ENCODE measurements at places on chromosomes 12 and 14. TPM values are rescaled to one million over a fixed set of nuclear protein-coding genes. Genes with fewer than 3 reads are reported as not detected.

DNA sequence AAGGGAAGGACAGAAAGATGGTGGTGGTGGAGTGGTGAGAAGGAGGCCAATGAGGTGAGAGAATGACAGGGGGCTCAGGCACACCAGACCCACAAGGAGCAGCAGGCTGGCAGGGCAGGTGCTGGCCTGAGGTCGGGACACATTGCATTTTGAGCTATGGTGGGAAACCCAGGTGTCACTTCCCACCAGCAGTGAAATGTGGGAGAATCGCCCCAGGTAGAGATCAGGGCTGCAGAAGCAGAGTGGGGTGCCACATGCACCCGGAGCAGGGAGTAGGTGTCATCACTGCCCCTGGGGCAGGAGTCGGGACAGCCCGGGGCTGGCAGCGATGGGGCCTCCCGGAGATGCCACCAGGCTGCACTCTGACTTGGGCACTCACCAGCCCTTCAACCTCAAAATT, 315.8 kb downstream of the BCL11B start:
- no peak for DNase-seq

- DNase-seq = no peak
Observed at GRCh38 chr12:27705263-27705662, 5.4 kb upstream of the MRPS35 start.

GRCh38 chr14:99793213-99794150, at the start of gene EML1:
TSS of gene EML1 (plus strand) at chr14:99793413. CDS start at chr14:99793477, 64 bp downstream.
- peak; percentile 87 for DNase-seq

DNA sequence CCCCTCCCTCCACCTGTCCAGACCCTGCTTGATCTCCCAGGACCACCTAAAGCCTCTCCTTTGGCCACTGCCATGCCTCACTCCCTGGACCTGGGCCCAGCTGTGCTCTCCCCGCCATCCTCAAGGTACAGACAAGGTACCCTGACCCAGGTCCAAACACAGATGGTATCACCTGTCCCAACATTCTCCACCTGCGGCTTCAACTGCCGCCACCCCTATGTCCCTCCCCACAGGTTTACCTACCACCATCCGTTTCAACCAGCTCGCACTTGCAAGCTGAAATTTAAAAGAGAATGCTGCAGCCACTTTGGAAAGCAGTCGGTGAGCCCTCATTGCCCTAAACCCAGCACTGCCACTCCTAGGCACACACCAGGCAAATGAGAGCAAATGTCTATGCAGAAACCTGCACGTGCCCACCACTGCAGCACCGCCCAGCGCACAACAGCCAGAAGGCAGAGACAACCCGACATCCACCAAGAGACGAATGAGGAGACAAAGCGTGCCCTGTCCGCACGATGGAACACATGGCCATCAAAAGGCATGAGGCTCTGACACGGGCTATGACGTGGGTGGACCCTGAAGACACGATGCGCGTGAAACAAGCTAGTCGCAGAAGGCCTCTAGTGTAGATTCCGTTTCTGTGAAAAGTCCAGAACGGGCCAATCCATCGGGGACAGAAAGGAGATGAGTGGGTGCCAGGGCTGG, 71.0 kb downstream of the RFLNA start:
- no peak for DNase-seq

- no peak for DNase-seq
Observed at GRCh38 chr12:66168410-66168809, 1.4 kb downstream of the TMBIM4 start.

DNA sequence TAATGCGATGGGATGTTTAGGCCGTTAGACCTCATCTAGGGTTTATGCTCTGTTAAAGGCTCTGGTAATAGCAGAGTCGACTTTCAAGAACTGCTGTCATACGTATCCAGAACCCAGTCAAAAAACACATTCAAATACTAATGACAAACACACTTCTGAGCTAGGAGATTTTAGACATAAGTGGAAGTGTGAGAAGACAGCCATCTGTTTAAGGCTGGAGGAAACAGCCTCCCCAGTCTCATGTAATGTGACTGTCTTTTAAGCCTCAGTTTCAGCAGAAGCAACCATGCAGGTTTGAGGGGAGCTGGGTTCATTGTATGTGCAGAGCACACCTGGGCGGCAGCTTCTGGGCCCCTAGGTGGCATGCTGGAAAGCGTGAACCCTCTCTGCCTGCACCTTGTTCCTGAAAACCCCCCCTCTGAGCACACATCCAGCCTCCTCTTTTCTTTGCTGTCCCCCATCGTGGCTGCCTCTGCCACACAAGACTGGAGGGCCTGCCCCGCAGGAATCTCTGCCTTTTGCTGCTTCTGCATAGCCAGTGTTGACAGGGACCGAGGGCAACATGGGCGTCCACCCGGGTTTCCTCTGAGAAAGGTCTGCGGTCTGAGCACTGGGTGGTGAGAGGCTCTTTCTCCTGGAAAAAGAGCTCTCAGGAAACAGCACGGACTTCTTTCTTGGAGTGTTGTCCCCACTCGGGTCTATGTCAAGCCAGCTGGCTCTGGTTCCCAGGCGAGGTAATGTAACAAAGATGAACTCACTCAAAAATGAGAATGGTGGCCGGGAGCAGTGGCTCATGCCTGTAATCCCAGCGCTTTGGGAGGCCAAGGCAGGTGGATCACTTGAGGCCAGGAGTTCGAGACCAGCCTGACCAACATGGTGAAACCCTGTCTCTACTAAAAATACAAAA, 11.6 kb downstream of the WNT5B start:
- no peak for DNase-seq

GRCh38 chr12:32970465-32971110, 74.0 kb upstream of the PKP2 start:
- DNase-seq = no peak

- DNase-seq = no peak
Observed at GRCh38 chr12:105393587-105393986, 63.1 kb downstream of the C12orf75 start.

DNA sequence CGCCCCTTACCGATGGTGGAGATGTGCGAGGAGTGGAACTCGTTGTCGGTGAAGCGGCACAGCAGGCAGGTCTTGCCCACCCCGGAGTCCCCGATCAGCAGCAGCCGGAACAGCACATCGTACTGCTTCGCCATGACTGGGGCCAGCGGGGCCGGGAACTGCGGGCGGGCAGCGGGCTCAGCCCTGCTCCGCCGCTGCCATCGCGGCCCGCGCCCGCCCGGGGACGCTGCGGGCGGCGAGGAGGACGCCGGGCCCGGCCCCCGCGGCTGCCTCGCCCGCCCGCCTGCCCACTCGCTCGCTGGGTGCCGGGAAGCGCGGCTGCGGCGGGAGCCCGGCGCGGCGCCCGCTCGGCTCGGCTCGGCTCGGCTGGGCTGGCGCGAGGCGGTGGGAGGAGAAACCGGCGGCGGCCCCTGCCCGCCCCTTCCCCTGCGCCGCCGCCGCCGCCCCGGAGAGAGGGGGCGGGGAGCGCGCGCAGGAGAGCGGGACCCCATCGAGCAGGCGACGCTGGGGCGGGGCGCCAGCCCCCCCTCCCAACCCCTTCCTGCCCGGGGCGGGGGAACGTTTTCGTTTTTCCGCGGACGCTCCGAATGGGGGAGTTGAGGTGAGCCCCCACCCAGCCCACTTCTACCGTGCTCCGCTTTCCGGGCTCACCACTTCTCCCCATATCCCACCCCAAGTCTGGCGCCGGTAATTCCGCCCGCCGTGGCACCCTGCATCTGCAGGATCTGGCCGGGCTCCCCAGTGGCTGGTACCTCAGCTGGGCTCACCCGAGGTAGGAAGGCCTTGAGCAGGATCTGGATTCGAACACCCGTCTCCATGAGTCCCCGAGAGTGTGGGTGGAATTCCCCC, at the start of gene RAB15:
RAB15 (minus strand) TSS at position 394 of the 849 bp plus-strand sequence; CDS start at position 134, 260 bp downstream.
- DNase-seq = peak; percentile 25

- DNase-seq = no peak
Observed at GRCh38 chr12:108145011-108145410, 15.9 kb downstream of the WSCD2 start.

- no peak for DNase-seq
Observed at GRCh38 chr14:69756298-69756697, 10.6 kb upstream of the SRSF5 start.

- no peak for DNase-seq
Observed at GRCh38 chr14:51564986-51565604, 86.6 kb upstream of the FRMD6 start.

GRCh38 chr12:54277823-54278276, 2.1 kb downstream of the CBX5 start:
- DNase-seq = no peak

GRCh38 chr12:43540470-43540869, 11.5 kb downstream of the ADAMTS20 start:
- DNase-seq = no peak

GRCh38 chr12:124734224-124734788, 129.4 kb downstream of the SCARB1 start:
- DNase-seq = no peak

DNA sequence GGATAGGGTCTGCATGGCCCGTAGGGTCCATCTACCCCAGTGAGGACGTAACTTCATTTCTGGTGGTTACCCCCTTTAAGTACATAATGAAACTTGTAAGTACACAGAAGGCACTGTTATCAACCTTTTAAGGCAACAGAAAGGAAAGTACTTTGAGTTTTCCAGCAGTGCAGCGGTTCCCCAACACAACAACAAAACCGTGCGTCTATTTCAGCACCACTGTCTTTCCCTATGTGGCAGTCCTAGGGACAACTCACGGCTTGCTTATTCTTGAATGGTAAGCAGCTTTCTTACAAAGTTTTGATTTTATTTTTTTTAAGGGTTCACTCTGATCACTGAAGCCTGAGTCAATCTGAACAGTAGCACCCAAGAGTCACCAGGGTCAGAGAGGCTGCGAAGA, 46.3 kb downstream of the FOXN3 start:
- no peak for DNase-seq

GRCh38 chr12:81400024-81400423, 322.1 kb downstream of the ACSS3 start:
- DNase-seq = no peak

DNA sequence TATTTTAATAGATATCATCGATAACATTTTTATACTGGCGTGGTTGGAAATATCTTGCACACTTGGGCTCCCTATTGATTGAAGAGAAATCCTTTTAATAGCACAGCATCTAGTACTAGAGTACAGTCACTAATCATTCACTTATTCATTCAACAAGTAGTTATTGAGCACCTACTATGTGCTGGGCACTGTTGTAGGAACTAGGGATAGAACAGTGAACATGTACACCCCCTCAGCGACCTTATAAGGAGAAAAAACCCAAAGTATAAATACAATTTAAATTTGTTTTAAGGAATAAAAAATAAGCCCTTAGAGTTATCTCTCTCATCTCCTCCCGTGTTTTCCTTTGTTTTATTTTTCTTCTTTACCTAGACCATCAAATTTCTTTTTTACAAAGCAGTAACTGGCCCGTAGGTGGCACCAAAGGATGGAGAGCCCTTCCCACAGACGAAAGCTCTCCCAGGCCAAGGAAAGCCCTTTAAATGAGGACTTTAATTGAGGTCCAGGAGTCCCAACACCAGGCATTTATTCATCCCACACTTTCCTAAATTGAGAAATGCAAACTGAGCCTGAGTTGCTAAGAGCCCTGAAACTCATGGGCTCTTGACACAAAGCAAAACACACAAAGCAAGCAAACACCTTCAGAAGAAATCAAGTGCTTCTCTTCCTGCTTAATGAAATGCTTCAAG, 29.0 kb downstream of the PEBP1 start:
- no peak for DNase-seq

DNA sequence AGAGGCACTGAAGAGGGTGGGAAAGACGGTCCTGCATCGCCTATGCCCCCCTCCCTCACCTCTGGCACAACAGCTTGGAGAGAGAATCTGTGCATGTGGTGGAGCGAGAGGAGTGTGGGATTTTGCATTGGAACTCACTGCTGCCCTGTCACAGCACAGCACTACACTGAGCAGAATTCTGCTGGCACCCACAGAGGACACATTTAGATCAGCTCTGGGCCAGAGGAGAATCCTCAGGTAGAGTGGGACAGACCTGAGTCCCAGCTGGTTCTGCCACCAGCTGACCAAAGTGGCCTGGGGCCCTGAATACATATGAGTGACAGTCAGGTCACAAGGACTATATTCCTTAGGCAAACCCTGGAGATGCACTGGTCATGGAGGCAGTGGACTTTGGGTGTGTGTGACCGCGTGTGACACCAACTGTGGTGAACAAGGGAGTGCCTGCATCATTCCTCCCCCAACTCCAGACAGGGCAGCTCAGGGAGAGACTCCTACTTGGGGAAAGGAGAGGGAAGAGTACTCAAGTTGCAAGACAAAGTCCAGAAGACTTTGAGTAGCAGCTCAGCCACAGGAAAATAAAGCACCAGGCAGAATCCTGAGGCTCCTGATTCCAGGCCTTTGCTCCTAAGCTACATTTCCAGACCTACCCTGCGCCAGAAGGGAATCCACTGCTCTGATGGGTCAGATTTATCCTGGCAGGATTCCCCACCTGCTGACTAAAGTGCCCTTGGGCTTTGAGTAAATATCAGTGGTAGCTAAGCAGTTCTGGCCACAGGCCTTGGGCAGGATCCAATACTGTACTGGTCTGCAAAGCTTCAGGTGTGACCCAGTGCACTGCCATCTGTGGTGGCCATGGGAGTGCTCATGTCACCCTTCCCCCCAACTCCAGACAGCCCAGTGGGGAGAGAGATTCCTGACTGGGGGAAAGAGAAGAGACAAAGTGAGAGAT, 10.6 kb upstream of the ACOT1 start:
- DNase-seq = no peak

DNA sequence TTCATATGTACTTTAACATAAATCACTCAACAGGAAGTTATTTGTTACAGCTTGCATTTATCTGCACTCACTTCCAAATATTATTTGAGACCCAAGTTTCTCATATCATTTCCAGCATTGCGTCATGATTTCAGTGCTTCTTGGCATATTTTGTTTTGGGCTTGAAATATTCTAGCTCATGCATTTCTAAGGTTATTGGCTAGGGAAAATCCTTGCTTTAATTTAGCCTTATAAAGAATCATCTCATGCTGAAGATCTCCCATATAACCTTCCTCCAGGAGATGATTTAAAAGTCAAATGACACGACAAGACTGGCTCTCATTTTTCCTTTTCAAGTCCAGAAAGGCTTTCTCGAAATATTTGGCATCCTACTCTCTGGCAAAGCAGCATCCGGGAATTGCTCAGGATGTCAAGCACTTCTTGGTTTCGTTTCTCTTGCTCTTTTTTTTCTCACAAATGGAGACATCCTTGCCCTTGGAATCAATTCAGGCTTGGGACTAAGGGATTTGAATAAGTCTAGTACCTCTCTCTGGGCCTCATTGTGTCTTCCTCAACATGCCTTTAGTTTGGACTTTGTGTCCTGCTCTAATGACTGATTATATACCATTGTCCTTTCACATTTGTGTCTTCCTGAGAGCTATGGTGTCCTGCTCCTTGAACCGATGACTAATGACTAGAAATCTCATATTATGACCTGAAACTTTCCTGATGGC, 295.0 kb downstream of the RMST start:
- no peak for DNase-seq

- no peak for DNase-seq
Observed at GRCh38 chr14:96129128-96129736, 75.4 kb upstream of the BDKRB2 start.

Gene GLI1
- 0.48 TPM for total RNA-seq

Gene ANKRD33
- not detected for total RNA-seq

Gene ACTR6
- 19.8 TPM for total RNA-seq

Gene PRB3
- not detected for total RNA-seq

Gene CLEC4C
- total RNA-seq = not detected

Gene ERG28
- 15.3 TPM for total RNA-seq

Gene RPL10L
- total RNA-seq = not detected

Gene PTPRB
- 34.6 TPM for total RNA-seq

Gene OR11G2
- total RNA-seq = not detected

Gene GPR137C
- 0.48 TPM for total RNA-seq

Gene PPM1H
- total RNA-seq = 45.4 TPM

Gene MLH3
- total RNA-seq = 21.7 TPM

Gene PMEL
- total RNA-seq = 3.7 TPM
